ENCODE measurements at places on chromosomes 3 and 15.

DNA sequence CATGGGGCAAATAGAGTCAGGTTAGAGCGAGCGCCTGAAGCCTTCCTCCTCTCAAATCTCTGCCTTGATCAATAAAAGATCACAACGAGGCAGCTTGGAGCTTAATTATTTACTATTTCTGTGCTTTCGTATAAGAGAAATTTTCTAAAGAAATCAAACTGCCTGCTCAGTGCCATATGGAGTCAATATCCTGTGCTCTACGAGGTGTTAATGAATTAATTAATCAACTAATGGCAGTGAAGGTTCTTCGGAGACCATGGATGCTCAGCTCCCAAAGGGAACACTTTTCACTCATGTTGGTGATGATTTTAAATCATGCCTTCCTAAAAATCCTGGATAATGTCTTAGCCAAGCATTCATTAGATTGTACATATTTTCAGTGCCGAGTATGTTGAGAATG is 153.5 kb upstream of the PPP2R3A start:
- DNase-seq = no peak

- no peak for DNase-seq
These were observed 565.1 kb downstream of the ZNF385D start for GRCh38 chr3:21185816-21186314.

GRCh38 chr15:42332331-42332730 is 27.0 kb upstream of the CAPN3 start:
- no peak for DNase-seq

DNA sequence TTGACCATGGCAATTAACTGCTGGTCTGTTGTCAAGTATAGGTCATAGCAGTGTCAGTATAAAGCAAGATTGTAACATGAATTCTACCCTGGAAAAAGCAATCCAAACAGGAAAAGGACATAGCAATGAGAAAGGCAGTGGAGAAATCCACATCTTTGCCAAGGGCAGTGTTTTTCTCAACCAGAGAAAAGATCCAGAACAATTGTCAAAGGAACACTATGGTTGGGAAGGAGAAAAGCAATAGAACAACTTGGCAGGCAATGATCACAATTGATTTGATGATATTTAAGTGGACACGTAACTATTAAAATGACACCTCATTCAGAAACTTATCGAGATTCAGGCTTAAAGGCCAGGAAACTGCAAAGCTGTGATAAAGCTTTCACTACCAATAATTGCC is 271.1 kb downstream of the DIPK2A start:
- no peak for DNase-seq

DNA sequence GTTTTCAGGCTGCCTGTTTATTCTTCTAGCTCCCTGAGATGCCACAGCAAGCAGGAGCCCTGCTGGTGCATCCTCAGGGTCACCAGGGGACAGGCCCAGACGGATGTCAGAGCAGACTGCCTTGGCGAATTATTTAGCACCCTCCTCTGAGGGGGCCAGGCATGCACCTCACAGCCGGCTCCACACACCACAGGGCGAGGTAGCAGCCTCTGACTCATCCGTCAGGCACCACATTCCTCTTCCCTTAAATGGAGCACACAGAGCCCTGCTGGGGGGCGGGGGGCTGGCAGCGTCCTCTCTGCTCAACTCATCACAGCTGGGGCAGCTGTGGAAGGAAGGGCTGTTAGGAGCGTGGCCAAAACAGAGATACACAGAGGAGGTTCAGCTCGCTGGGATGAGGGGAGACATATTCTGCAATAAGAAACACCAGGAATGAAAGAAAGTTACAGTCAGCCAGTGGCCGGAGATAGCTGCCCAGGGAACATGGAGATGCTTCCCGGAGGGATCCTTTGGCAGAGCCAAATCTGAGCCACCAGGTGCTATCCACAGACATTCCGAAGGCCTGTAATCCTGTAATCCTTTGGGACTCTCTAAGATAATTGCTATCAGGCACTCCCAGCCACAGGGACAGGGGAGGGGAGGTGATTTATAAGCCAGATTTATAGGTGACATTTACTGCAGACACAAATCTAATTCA is 13.9 kb upstream of the PRICKLE2 start:
- no peak for DNase-seq

DNA sequence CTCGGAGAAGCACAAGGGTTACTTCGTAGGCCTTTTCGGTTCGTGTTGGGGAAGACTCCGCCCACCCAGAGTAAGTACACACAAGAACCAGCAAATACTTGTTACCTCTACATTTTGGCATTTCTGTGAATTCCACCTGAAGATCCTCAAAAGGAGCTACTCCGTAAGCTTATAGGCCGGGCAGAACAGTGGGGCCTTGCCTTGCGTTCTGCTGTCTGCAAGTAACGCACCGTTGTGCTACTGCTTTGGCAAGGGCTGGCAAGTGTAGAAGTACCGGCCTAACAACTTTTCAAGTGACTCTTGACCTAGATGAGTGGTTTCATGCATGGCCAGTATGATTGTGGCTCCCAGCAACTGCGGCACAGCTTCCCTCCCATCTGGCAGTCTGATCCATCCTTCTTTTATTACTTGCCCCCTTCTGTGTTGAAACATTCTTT is 6.4 kb upstream of the DNAAF4 start:
- no peak for DNase-seq

DNA sequence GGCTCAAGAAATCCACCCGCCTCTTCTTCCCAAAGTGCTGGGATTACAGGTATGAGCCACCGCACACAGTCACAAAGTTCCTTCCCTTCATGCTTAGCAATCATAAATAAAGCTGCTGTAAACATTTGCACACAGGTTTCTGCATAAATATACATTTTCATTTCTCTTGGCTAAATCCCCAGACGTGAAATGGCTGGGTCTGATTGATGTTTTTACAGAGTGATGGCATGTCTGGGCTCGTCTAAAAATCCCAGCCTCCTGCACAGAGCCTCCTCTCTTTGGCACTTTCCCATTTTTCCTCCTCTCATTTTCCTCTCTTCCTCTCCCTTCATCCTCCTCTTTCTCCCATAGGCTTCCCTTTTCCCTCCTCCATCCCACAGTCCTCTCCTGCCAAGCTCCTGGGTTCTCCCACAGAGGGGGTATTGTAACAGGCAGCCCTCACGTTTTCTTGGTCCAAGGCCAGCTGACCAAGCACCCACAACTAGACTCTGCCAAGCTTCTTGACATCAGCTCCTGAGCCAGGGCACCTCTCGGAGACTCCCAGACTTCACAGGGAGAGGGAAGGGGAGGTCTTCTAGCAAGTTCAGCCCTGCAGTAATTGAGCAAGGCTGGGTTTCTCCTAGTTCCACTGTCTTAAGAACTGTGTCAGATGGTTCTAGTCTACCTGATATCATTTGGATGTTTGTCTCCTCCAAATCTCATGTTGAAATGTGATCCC is 10.5 kb upstream of the PLA2G4E start:
- no peak for DNase-seq

- DNase-seq = no peak
These were observed 49.3 kb downstream of the GMPS start for GRCh38 chr3:155919728-155920127.

DNA sequence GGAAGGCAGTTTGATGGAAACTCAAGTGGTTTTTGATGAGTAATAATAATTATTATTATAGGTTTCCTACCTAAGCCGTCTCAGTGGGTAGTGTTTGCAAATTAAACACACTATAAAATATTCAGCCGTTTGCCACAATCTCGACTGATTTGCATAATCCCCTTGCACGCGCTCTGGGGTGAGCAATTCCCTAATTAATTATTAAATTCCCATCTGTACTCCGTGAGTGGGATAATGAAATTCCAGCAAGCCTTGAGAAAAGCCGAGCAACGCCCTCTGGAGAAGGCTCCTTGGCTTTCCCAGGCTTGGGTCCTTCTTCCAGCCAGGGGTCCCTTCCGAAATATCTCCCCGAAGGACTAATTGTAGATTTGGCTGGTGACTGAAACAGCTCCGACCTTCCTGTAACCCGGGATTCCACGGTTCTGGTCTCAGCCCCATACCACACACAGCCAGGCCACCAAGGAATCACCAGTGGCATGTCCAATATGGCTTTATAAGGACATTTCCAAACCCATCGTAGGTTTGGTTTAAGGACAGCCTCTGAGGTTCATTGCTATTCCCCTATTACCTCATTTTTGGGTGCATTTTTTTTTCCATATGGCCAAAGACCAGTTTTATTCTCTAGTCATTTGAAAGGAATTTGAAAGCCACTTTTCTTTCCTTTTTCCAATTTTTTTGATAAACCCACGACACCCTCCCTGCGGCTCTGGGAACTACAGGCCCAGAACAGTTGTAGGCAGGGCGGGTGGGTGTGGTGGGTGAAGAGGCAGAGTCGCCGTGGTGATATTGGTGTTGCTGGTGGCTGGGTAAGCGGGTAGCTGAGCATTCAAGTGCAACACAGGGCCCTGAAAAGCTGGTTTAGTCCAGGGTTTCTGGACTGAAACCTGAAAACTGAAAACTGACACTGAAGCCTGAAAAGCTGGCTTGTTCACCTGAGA is 33.2 kb upstream of the RGMA start:
- DNase-seq = no peak

DNA sequence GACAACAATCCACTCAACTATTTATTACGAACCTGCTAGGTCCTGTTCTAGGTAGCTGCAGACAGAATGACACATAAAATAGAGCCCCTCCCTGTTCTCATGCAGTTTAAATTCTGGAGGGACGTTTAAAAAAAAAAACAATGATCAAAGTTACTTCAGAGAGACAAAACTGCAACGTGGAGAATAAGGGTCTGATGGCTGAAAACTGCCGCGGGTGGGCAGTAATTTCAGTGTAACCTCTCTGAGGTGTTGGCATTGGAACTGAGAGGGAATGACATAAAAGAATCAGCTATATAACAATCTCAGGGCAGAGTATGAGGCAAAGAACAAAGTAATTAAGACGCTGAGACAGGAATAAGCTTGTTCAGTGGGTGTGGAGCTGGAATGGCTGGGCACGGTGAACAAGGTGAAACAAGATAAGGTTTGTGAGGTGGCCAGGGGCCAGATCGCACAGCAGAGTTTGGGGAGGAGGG is 19.5 kb downstream of the TBL1XR1 start:
- DNase-seq = no peak

DNA sequence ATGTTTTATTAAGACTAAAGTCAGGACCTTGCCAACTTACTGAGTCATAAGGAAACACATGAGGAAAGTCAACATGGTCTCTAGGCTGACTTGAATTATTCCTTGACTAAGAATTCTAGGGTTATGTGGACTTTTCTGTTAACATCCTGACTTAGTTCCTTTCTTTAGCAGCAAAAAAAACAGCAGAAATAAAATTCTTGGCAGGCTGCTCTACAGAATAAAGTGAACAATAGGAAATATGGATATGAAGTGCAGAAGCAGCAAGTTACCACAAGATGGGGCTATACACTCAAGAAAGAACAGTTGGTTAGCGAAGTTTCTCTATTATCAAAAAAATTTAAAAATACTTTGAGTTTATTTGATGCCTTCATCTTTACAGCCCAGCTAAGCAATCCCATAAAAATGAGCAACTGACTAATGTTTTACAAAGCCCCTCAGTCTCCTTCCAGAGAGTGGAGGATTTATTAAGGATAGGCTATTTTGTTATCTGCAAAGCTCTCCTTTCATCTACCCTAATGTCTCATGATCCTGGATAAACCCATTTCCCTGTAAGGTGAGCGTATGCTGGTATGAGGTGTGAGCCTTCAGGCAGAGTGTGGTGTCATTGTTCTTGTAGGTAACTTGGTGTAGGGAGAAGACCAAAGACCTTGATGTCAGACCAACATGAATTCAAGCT is 23.1 kb upstream of the MCCC1 start:
- DNase-seq = no peak

- DNase-seq = no peak
These were observed 14.1 kb upstream of the CCR4 start for GRCh38 chr3:32937331-32937730.

GRCh38 chr15:40941528-40942336 is 11.5 kb upstream of the CHAC1 start:
- peak; percentile 82 for DNase-seq

GRCh38 chr3:177820683-177821316 is 623.5 kb upstream of the TBL1XR1 start:
- no peak for DNase-seq

DNA sequence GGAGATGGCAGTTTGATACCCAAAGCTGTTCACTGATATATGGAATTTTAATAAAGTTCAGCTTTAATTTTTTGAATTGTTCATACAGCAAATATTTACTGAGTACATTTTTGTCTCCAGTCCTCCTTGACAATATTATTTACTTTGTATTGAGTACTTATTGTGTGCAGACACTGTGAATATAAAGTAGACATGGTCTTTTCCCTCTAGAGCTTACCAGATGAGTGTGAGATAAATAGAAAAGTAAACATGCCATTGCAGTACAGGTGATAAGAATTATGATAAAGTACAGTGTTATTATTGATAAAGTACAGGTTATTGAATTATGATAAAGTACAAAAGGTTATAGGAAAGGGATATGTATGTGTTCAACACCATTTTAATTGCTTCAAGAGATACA is 2.1 kb downstream of the UBA5 start:
- no peak for DNase-seq

- peak; percentile 63 for DNase-seq
These were observed 371.7 kb upstream of the GBE1 start for GRCh38 chr3:82133070-82133606.

GRCh38 chr3:68288085-68288484 is 633.7 kb upstream of the SUCLG2 start:
- DNase-seq = no peak

- DNase-seq = no peak
These were observed 3.9 kb upstream of the SAMD7 start for GRCh38 chr3:169907476-169907875.

DNA sequence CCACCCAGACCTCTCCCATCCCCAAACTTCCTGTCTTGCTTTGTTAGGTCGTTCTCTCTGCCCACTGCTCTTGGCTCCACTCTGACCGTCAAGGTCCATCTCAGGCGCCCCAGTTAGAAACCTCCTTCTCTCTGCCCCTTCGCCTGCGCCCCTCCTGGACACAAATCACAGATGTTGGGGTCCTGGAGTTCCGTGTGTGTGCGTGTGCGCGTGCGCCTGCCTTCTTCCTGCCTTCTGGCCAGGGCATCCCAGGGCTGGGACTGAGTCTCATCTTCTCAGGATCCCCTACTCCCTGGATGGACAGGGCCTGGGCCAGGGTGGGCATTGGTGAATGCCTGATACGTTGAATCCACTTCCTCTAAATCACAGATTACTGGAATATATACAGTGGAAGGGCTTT is 869 bp downstream of the ACSBG1 start:
- DNase-seq = no peak
